ENCODE measurements at places on chromosomes 2 and 18.

- DNase-seq = no peak
These were observed 1.1 kb downstream of the INHA start for GRCh38 chr2:219573166-219573565.

GRCh38 chr18:62529597-62529996 lies 6.8 kb downstream of the ZCCHC2 start:
- no peak for DNase-seq

- DNase-seq = no peak
These were observed 152.9 kb downstream of the TTC32 start for GRCh38 chr2:19748711-19749506.

DNA sequence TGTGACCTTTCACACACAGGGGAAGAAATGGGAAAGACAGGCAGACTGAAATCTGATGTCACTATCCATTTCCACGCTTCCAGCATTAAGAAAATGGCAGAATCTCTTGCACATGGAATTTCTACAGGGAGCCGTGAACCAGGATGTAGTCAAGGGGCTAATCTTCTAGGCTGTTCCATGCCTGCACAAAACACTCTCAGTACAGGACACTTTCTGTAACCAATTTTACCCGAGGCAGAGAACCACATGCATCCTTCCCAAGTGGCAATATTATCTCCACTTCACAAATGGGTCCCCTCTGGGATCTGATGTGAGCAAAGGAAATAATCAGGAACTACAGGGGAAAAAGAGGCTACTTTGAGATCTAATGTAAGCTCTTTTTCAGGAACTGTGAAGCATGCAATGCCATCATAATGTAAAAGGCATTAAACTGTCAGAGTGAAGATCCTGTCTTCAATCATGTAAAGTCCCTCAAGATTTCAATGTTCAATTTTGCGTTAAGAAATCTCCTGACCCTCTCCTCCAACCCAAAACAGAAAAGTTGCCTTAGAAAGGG lies 236.9 kb downstream of the RBM43 start:
- DNase-seq = no peak

GRCh38 chr18:69948919-69949537 lies 1.4 kb upstream of the CD226 start:
- no peak for DNase-seq

GRCh38 chr2:170493426-170494097 lies 221.6 kb upstream of the SP5 start:
- DNase-seq = no peak

DNA sequence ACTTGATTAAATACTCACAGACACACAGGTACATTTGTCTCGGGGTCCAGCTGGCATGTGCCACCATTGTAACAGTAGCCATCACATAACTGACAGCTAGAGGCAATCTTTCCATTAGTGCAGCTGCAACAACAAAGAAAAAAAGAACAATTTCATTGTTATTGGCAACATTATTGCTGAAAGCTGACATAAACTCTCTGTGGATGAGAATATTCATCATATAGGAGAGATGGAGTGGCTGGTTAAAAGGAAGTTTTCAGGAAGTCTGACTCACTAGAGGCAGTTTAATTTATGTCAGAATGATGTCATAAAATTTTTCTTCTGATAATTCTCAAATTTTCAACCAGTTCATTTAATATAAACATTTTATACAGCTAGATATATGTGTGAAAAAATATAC lies 1490.0 kb upstream of the NXPH2 start:
- DNase-seq = no peak

DNA sequence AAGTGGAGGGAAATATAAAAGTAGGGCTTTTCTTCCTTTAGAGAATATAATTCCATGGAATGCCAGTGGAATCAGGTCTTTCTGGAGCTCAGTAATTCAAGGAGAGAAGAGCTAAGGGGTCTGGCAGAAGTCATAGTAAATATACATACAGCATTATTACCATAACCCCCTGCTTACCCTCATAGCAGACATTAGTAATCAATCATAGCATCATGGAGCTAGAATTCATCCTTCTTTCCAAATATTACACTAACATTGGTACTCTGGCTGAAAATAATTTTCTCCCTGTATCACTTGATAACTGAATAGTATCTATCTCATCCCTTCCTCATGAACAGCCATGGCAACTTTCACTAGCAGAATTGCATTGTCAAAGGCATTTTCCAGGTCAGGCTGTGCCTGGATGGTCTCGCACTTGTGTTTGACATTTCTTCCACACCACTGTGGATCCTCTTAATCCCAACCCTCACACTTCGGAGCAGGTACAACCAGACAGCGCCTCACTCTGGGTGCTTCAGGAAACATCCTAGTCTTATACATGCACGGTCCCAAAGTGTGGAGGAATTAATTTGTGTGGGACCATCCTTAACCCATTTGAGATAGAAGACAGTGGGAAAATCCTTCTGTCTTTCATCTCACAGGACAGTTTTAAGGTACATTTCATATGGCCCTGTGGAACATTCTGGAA lies 84.2 kb upstream of the SEC11C start:
- no peak for DNase-seq

DNA sequence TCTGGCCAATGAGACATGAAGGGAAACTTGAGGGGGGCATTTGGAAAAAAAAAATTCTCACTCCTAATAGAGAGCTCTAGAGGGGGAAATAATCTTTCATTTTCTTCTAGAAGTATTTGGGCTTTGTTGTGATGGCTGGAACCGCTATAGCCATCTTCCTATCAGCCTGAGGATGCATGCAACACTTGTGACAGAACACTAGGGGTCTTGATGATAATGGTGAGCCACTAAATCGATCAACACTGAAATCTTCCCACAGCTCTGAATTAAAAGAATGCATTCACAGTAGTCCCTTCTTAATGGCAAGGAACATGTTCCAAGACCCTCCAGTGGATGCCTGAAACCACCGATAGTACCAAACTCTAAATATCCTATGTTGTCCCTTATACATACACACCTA lies 325.3 kb downstream of the LNPK start:
- DNase-seq = no peak

DNA sequence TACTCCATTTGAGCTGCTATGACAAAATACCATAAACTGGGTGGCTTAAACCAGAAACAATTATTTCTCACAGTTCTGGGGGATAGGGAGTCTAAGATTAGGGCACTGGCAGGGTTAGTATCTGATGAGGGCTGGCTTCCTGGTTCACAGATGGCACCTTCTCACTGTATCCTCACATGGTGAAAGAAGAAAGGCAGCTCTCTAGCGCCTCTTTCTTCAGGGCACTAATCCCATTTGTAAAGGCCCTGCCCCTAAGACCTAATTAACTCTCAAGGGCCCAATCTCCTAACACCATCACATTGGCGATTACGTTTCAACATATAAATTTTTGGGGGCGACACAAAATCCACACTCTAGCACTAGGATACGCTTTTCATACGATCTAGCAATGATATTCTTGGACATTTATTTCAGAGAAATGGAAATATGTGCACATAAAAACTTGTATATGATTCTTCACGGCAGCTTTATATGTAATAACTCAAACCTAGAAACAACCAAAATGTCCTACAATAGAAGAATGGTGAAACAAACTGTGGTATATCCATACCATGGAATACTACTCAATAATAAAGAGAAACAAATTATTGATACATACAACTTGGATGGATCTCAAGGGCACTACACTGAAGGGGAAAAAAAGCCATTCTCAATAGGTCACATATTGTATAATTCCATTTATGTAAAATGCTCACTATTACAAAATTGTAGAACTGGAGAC lies 111.0 kb downstream of the BCL2L11 start:
- no peak for DNase-seq

- DNase-seq = no peak
These were observed 94.1 kb downstream of the GALNT3 start for GRCh38 chr2:165699946-165700345.

- DNase-seq = no peak
These were observed 342.2 kb upstream of the LRRTM4 start for GRCh38 chr2:77864426-77864825.

- DNase-seq = no peak
These were observed 12.2 kb upstream of the DTNA start for GRCh38 chr18:34697891-34698290.

- DNase-seq = no peak
These were observed 154.5 kb upstream of the RBMS1 start for GRCh38 chr2:160647967-160648685.

DNA sequence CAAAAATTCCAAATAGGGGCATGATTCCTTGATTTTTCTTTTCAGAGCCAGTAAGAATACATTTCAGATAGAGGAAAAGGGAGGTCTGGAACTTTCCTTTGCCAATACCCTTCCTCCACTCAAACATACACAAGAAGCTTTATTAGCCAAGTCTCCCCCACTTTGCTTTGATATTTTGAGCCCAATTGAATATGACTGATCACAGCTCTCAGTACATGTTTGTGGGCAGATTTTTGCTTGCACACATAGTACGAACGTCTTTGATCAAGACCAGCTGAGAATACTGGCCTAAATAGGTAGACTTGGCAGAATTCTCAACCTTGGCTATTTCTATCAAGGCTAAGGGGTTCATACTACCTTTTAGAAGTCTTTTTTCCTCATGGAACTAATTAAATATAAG lies 148.8 kb upstream of the PGAP1 start:
- no peak for DNase-seq

- no peak for DNase-seq
These were observed 1573.5 kb upstream of the ACVR2A start for GRCh38 chr2:146271131-146271831.

- DNase-seq = no peak
These were observed 5.6 kb upstream of the PPP4R1 start for GRCh38 chr18:9619990-9620389.

GRCh38 chr2:151880586-151880985 lies 52.4 kb upstream of the ARL5A start:
- DNase-seq = no peak

- no peak for DNase-seq
These were observed 253.8 kb downstream of the TGIF1 start for GRCh38 chr18:3703732-3704176.

GRCh38 chr2:42060718-42061619 lies 13.1 kb downstream of the PKDCC start:
- DNase-seq = no peak

GRCh38 chr2:132797556-132797955 lies 127.6 kb upstream of the LYPD1 start:
- DNase-seq = no peak

- no peak for DNase-seq
These were observed 51.8 kb downstream of the NDUFA10 start for GRCh38 chr2:239973386-239973785.

- no peak for DNase-seq
These were observed 127.1 kb downstream of the CERS6 start for GRCh38 chr2:168583064-168583709.

DNA sequence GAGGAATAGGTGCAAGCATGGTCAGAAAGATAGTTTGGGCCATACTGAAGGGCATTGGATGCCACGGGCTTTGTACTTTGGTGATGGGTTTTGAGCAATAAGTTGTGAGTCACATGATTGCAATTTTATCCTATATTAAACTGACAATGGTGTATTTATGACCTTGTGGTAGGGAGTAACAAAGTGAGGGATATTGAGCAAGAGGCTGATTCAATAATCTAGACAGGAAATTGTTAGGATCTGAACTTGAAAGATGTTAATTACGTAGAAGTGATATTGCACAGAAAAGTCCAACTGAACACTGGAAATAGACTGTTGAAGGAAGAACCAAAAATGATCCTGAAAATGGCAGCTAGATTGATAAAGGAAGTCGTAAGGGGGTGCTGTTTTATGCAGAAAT lies 46.6 kb upstream of the TCF4 start:
- DNase-seq = no peak

DNA sequence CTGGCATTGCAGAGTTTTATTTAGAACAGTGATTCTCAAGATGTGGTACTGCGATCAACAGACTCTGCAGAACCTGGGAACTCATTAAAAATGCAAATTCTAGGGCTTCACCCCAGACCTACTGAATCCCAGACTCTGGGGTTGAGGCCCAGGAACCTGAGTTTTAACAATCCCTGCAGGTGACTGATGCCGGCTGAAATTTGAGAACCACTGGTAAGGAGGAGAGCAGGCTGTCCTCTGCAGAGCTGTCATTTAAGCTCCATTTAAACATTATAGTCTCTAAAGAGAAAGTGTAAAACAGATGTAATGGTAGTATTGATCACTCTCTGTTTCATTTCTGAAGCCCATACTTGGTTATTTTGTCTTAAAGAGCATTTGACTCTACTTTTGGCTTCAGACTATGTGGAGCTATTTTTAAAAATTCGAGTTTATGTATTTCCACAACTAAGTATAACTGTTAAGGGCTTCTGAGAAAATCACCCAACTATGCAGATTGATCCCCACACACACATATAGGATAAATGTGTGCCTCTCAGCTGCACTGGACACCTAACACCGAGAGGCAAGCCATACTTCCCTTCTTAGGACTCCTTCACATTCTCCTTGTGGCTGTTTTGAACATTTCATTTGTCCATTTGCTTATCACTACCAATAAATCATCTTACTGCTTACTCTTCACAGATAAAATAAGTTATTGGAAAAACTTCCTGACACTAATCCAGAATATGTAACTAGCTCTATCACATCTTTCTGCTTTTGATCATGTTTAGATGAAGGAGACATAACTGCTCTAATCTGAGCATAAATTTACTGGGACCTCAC lies 487.5 kb downstream of the DLGAP1 start:
- no peak for DNase-seq

DNA sequence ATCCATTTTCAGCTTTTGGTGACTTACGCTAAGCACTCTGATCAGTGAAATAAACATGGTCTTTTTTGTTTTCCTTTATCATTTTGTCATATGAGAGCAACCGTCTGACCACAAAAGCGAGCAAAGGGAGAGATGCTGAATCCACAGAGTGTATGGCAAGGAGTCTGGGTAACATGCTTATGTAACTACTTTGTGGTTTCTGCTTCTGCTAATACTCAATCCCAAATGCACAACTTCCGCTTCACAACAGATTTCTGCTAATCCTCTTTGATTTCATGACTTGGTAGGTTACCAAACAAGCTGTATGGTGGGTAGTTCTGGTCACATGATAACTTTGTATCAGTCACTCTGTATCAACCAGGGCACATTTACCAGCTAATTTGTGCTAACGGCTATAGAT lies 908.4 kb upstream of the CRIM1 start:
- DNase-seq = no peak

- no peak for DNase-seq
These were observed 17.2 kb downstream of the REV1 start for GRCh38 chr2:99472600-99472960.

DNA sequence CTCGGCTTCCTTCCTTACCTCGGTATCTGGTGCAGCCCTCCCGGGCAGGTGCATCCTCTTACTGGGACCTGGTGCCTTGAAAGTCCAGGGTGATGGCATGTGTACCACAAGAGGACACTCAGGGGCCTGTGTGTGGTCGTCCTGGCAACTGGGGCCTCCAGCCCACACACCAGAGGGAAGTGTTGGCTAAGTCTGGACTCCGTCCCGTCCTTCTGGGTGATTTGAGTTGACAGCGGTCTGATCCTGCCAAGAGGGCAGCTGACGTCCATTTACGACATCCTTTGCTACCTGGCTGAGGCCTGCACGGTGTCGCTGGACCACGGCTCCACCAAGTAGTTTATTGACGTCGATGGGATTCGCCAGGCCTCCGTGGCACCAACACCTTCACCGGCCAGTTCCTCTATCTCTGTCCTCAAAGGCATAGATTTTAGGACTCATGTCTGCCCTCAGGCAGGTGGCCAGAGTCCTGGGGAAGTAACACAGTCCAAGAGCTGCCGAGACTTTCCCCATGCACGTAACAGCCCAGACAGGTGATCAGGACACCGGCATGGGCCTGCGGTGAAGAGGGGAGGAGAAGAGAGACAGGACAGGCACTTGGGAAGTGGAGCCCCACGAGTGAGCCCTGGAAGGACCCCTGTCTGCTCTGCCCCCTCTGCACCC lies 186.0 kb upstream of the HDAC4 start:
- DNase-seq = no peak

All from left renal cortex interstitium (tissue), 4 donors.